ENCODE measurements at places on chromosomes 5 and 9.

DNA sequence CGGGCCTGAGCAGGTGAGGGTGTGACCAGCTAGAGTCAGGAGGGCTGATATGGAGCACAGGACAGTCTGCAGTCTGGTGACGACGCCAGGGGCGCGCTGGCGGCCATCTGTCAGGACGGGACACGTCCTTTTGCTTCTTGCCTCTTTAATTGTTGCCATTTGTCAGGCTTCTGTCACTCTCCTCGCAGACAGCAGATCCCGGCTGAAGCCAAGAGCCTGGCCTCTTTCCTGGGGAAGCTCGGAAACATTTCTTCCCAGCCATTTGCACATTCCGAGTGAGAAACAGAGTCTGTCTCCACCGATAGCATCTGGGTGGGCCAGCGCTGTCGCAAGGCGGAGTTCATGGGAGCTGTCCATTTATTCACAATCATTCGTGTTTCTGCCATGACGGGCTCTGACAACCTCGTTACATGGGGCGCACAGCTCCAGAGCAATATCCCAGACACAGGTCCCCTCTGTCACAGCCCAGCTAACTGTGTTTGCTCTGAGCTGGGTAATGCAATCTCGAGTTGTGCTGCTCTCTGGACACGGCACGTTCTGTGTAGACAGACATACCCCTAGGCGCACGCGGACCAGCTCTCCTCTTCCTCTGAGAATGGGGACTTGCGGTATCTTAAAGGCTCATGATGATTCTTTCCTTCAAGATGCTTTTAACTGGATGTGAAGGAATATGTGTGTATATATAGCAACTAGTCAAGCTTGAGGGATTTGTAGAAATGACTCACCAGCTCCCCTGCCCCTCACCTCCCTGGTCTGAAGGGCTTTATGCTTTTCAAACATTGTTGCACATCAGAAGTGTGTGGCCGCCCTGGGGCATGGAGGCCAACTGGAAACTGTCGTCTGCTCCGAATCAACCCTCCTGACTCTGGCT, 105.3 kb upstream of the FCN2 start:
- DNase-seq: no peak

DNA sequence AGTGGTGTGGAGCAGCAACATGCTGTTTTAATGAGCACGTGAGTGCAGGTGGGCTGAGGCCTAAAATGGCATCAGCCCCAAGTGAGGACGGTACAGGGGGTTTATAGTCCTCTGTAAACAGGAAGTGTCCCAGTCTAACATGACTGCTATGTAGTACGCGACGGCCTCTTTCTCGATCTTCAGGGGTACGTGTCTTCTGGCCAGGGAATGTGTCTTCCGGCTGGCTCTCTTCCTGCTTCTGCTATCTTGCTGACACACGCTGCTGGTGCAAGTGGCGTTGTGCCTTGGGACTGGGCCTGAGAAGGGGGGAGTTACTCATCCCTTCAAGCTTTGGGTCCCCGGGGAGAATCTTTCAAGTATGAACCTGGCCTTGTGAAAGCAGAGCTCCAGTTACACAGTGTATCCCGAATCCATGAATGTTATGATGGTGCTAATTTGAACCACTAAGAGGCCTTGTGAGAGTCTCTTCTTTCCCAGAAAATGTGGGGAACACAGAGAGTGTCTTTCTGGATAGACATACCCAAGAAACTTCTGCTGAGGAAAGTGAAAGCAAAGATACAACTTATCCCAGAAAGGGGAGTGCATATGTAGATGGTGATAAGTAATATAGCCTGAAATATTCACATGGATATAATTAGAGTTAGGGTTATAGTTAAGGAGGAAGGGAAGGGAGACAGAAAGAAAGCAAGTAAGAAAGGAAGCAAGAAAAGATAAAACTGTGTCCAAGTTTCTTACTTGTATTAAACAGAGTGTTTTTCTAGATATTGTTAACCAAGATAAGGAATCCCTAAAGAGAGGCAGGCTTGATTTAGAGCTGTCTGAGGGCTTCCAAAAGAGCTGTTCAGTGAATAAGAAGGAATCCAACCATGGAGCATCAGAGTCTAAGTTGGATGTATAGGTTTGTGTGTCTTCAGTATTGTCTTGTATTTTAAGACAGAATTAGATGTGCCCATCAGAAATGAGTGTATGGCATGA, 35.5 kb upstream of the ANXA2R start:
- DNase-seq: no peak

GRCh38 chr5:99795031-99795430, 740.1 kb upstream of the FAM174A start:
- DNase-seq: no peak

DNA sequence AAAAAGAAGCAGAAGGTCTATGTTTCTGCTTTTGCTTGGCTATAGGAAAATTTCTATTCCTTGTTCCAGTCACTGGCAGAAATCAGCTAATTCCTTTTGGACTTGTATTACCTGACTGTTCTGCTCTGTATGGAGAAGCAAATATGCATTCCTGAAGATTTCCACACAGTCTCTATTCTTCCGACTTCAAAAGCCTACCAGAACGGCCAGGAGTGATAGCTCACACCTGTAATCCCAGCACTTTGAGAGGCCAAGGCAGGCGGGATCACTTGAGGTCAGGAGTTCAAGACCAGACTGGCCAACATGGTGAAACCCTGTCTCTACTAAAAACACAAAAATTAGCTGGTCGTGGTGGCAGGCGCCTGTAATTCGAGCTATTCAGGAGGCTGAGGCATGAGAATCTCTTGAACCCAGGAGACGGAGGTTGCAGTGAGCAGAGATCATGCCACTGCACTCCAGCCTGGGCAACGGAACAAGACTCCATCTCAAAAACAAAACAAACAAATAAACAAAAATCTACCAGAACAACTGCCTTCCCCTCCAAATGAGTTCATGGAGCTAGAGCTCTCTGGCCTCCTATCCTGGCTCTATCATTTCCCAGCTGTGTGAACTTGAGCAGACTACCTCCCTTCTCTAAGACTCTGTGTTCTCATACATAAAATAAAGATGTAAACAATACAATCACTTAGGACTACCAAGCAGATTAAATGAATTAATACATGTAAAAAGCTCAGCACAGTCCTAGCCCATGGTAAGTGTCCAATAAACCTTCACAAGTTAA, 17.0 kb downstream of the MYO10 start:
- DNase-seq: no peak

DNA sequence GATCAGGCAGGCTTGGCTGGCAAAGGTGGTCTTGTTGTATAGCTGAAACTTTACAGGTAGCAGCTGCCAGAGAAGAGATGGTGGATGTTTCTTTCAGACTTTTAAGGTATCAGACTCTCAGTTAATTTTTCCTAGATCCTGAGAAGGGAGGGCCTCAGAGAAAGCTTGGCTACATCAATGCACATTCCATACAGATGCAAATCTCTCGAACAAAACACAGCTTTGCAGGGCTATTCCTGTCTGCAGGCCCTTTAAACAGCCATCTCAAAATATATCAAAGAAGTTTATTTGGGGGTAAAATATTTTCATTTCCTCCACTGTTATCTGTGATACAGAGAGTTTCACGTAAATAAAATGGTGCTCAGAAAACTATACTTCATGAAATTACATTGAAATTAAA, 1584.4 kb downstream of the EFNA5 start:
- no peak for DNase-seq

- no peak for DNase-seq
These were observed 145.4 kb upstream of the SHB start for GRCh38 chr9:38214432-38214831.
